Esophagus squamous epithelium (tissue), 5 donors: ENCODE measurements at places on chromosomes 3 and 15. TPM values are rescaled to one million over a fixed set of nuclear protein-coding genes. Genes with fewer than 3 reads are reported as not detected.

The HHLA2 gene
- not detected for total RNA-seq

DNA sequence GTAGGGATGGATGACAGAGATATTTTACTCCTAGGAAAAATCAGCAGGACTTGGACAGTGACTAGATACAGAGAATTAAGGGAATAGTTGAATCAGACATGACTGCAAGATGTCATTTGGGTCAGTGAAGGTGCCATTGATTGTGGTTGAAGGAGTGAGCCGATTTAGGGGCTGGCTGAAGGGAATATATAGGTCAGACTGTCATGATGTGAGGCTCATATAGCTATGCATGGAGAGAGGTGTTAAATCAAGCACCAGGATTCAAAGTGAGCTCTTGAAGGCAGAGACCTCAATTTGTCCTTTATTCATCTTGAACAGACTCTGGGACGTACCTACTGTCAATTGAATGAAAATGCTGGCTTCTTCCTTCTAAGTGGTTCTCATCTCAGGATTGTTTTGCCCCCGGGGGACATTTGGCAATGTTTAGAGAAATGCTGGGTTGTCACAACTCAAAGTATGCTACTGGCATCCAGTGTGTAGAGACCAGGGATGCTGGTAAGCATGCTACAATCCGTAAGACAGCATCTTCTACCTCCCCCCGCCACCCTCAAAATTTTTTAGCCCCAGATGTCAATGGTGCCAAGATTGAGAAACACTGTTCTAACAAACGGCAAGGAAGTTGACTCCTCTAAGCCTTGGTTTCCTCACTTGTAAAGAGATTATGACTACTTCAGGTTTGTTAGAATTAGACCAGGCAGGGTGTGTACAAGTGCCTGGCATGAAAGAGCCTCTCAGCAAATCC, 7.8 kb downstream of the ATP2C1 start:
- no peaks in the 10 kb centered on the region for H3K36me3 ChIP-seq
- no peaks in the 10 kb centered on the region for H3K4me1 ChIP-seq
- H3K4me3 ChIP-seq, result no peak overlapping the region
- H3K27ac ChIP-seq, result no peak overlapping the region
- H3K27me3 ChIP-seq, result no peaks in the 10 kb centered on the region
- DNase-seq, result no peak

GRCh38 chr15:92904722-92905571, 4.8 kb downstream of the CHD2 start:
- H3K4me3 ChIP-seq, result peak overlapping the region; percentile 87
- no peaks in the 10 kb centered on the region for H3K36me3 ChIP-seq
- no peak for DNase-seq
- H3K27me3 ChIP-seq, result no peaks in the 10 kb centered on the region
- peak overlapping the region; percentile 95 for H3K27ac ChIP-seq
- H3K4me1 ChIP-seq, result peaks cover 30% of the 10 kb centered on the region

GRCh38 chr3:192121923-192122322, 605.4 kb downstream of the FGF12 start:
- no peaks in the 10 kb centered on the region for H3K4me1 ChIP-seq
- no peak overlapping the region for H3K27ac ChIP-seq
- DNase-seq, result no peak
- H3K4me3 ChIP-seq, result no peak overlapping the region

The CD47 gene
- total RNA-seq, result 150 TPM

The UBE3A gene
- 36.7 TPM for total RNA-seq

GRCh38 chr15:48409623-48410022, 78.4 kb downstream of the DUT start:
- no peaks in the 10 kb centered on the region for H3K36me3 ChIP-seq
- H3K4me3 ChIP-seq, result no peak overlapping the region
- H3K4me1 ChIP-seq, result peaks cover 24% of the 10 kb centered on the region
- no peaks in the 10 kb centered on the region for H3K27me3 ChIP-seq
- peak overlapping the region; percentile 19 for H3K27ac ChIP-seq
- DNase-seq, result no peak

GRCh38 chr15:74157868-74158827, 15.4 kb upstream of the ISLR start:
- H3K4me1 ChIP-seq, result peaks cover 3% of the 10 kb centered on the region
- no peak for DNase-seq
- H3K36me3 ChIP-seq, result no peaks in the 10 kb centered on the region

The SPINK8 gene
- not detected for total RNA-seq

DNA sequence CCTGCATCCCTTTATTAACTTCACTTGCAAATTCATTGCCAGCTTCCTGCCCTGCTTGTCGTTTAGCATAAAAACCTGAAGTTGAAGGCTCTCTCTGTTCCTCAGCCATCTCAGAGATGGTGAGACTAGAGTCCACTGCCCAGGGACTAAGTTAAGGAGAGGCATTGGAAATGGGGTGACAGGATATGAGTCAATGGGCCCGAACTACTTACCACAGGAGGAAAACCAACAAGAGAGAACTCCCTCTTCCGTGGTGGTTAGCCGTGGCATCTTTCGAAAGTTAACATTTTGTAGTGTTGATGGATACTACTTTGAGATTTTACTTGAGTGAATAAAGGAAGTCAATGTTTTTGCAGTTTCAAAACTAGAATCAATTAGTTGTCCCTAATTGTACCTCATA, 65.3 kb downstream of the LRTM1 start:
- H3K36me3 ChIP-seq, result no peaks in the 10 kb centered on the region
- H3K4me3 ChIP-seq, result no peak overlapping the region
- H3K4me1 ChIP-seq, result peaks cover 39% of the 10 kb centered on the region

- H3K27ac ChIP-seq, result no peak overlapping the region
- H3K36me3 ChIP-seq, result no peaks in the 10 kb centered on the region
- H3K4me3 ChIP-seq, result no peak overlapping the region
- H3K4me1 ChIP-seq, result no peaks in the 10 kb centered on the region
- H3K27me3 ChIP-seq, result no peaks in the 10 kb centered on the region
Measured at GRCh38 chr3:53828581-53828980, 17.6 kb downstream of the CHDH start.

- H3K36me3 ChIP-seq, result peaks cover 13% of the 10 kb centered on the region
- no peak overlapping the region for H3K4me3 ChIP-seq
- H3K27me3 ChIP-seq, result no peaks in the 10 kb centered on the region
- H3K27ac ChIP-seq, result peak overlapping the region; percentile 95
Measured at GRCh38 chr15:99731336-99732123, 1.7 kb downstream of the LYSMD4 start.

The ACKR2 gene
- 3.1 TPM for total RNA-seq

- no peak for DNase-seq
- peaks cover 32% of the 10 kb centered on the region for H3K4me1 ChIP-seq
- no peaks in the 10 kb centered on the region for H3K27me3 ChIP-seq
- no peak overlapping the region for H3K4me3 ChIP-seq
Measured at GRCh38 chr15:50880651-50881114, 27.8 kb upstream of the AP4E1 start.

The MPI gene
- 45.0 TPM for total RNA-seq

The OXTR gene
- total RNA-seq, result 8.0 TPM

The MEIS2 gene
- 12.5 TPM for total RNA-seq

- no peaks in the 10 kb centered on the region for H3K36me3 ChIP-seq
- H3K4me1 ChIP-seq, result peaks cover 4% of the 10 kb centered on the region
- peak overlapping the region; percentile 80 for H3K27ac ChIP-seq
- H3K27me3 ChIP-seq, result no peaks in the 10 kb centered on the region
Measured at GRCh38 chr15:99099661-99100060, 5.2 kb upstream of the SYNM start.

DNA sequence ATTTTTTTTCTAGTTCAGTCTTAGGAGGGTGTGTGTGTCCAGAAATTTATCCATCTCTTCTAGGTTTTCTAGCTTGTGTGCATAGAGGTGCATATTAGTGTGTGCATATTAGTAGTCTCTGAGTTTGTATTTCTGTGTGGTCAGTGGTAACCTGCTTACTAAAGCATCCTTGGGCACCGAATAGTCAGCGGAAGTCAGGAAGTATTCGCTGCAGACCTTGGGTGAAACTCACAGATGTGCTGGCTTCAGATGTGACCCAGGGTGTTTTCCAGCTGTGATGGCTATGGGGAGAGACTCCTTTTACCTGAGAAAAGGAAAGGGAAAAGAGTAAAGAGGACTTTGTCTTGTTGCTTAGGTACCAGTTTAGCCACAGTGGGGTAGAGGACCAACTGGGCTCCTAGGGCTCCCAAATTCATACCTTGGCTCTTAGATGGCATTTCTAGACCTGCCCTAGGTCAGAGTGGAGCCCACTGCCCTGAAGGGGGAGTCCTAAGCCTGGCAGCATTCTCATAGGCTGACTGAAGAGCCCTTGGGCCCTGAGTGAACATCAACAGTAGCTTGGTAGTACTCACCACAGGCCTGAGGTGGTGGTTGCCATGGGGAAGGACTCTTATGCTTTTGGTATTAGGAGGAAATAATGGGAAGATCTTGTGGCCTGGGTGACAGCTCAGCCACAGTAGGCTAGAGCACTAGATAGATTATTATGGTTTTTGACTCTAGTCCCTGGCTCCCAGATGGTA, 286.0 kb upstream of the ZPLD1 start:
- H3K4me1 ChIP-seq, result no peaks in the 10 kb centered on the region
- H3K27ac ChIP-seq, result no peak overlapping the region
- no peak overlapping the region for H3K4me3 ChIP-seq
- no peak for DNase-seq
- no peaks in the 10 kb centered on the region for H3K36me3 ChIP-seq

DNA sequence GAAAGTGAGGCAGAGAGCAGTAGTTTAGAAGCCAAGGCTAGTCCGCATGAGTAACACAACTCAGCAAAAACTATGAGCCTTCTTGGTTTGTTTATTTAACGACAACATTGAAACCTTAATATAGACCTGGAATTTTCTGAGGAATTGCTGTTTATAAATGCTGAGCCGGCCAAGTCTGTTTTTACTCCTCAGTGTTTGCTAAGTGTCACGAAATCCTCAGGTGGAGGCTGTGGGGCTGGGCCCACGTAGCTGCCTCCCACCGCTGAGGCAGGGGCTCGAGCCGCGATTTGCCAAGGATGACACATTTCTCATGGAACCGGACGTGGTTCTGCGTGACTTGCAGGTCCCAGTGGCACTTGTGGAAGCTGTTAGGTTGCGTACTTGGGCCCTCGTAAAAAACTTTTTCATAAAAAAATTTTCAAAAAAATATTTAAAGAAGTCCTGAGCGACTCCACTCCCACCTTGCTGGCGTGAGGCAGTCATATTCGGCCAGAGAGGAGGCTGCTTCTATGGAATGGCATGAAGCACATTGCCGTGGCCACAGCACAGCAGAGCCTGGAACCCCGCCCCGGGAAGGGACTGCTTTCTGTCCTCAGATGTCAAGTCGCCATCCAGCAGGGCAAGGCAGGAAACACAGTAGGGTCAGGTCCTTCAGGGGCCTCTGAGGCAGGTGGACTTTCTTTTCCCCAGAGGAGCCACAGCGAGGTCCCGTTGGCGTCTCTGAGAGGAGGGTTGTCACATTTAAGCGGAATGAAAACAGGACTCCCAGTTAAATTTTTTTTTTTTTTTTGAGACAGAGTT, 64.8 kb upstream of the PCSK6 start:
- H3K4me1 ChIP-seq, result no peaks in the 10 kb centered on the region
- no peak for DNase-seq
- no peak overlapping the region for H3K27ac ChIP-seq
- H3K27me3 ChIP-seq, result peaks cover 60% of the 10 kb centered on the region

DNA sequence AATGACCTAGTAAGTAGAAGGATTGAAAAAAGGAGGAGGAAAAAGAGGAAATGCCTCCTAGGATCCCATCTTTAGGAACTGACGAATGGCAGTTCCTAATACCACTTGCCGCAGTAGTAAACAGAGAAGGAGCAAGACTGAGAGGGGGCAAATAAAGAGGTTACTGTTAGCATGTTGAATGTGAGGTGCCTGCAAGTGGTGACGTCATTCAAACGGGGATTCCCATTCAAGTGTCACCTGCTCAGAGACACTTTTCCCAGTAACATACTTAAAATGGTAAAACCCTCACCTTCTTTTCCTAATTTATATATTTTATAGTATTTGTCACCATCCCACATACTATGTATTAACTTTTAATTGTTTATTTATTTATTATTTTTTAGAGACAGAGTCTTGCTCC, 178.9 kb downstream of the IL5RA start:
- DNase-seq, result no peak
- no peaks in the 10 kb centered on the region for H3K36me3 ChIP-seq
- no peaks in the 10 kb centered on the region for H3K4me1 ChIP-seq
- no peaks in the 10 kb centered on the region for H3K27me3 ChIP-seq
- no peak overlapping the region for H3K27ac ChIP-seq
- H3K4me3 ChIP-seq, result no peak overlapping the region

GRCh38 chr3:50302095-50303012, 1.0 kb downstream of the HYAL1 start:
- peaks cover under 1% of the 10 kb centered on the region for H3K36me3 ChIP-seq
- no peak for DNase-seq
- H3K27me3 ChIP-seq, result no peaks in the 10 kb centered on the region
- H3K4me3 ChIP-seq, result no peak overlapping the region
- peaks cover 66% of the 10 kb centered on the region for H3K4me1 ChIP-seq

DNA sequence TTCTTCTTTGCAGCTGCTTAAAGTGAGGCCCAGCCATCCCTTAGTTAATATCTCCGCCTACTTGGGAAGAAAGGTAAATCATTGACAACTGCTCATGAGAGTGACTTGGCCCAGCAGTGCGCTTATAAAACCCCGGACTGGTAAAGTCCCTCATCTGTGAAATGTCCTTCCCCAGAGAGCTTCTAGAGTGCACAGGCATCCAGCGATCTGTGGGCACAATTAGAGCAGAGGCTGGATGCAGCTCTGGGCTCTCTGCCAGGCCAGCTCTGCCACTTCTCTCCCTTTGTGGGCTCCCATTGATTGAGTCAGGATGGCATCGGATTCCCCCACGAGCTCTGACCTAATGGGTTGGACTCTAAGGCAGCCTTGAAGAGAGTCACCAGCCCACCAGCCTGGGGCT, 219.0 kb upstream of the LINGO1 start:
- H3K27ac ChIP-seq, result no peak overlapping the region
- no peaks in the 10 kb centered on the region for H3K36me3 ChIP-seq
- no peak for DNase-seq
- H3K4me3 ChIP-seq, result no peak overlapping the region
- H3K4me1 ChIP-seq, result no peaks in the 10 kb centered on the region

- no peaks in the 10 kb centered on the region for H3K27me3 ChIP-seq
- peaks cover 70% of the 10 kb centered on the region for H3K4me1 ChIP-seq
- no peak for DNase-seq
- peak overlapping the region; percentile 99 for H3K27ac ChIP-seq
Measured at GRCh38 chr3:39106281-39106811, 1.1 kb downstream of the GORASP1 start.

DNA sequence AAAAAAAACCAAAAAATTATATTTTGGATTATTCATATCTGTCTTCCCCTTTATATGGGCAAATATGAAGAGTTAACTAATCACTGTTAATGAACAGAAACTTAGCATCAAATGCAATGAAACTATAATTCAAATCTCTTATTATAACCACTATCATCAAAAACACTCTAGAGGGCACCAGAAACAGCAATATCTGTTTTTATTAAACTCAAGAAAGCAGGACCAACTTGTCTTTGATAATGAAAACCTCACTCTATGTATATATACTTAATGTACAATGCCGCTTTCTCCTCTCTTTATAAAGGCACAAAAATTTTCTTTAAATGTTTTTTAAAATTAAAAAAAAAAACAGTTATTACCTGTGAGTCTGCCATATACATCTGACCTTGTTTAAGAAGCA, 92.7 kb downstream of the UACA start:
- no peaks in the 10 kb centered on the region for H3K27me3 ChIP-seq
- H3K4me3 ChIP-seq, result no peak overlapping the region
- H3K27ac ChIP-seq, result no peak overlapping the region
- no peaks in the 10 kb centered on the region for H3K36me3 ChIP-seq
